ENCODE measurements at places on chromosomes 12 and 14. TPM values are rescaled to one million over a fixed set of nuclear protein-coding genes. Genes with fewer than 3 reads are reported as not detected.

EPYC gene
- total RNA-seq, result not detected

GLIPR1L2 gene
- 0.44 TPM for total RNA-seq

GSKIP gene
- 21.7 TPM for total RNA-seq

ARF3 gene
- 166 TPM for total RNA-seq

HSPB8 gene
- total RNA-seq, result 3.5 TPM

GAS2L3 gene
- total RNA-seq, result 38.7 TPM

MIP gene
- 0.79 TPM for total RNA-seq

TSPAN19 gene
- 0.32 TPM for total RNA-seq

TROAP gene
- total RNA-seq, result 99.1 TPM

RIN3 gene
- total RNA-seq, result 22.2 TPM

AQP5 gene
- total RNA-seq, result not detected

AQP6 gene
- not detected for total RNA-seq

IFNG-AS1 gene
- not detected for total RNA-seq

IQSEC3 gene
- total RNA-seq, result not detected

BMP4 gene
- 145 TPM for total RNA-seq

KRT75 gene
- not detected for total RNA-seq

IL26 gene
- total RNA-seq, result not detected

MANSC4 gene
- total RNA-seq, result not detected

COCH gene
- total RNA-seq, result 6.7 TPM

FAM90A1 gene
- total RNA-seq, result 0.64 TPM

CLEC4D gene
- not detected for total RNA-seq

CCDC177 gene
- total RNA-seq, result not detected

ACRBP gene
- total RNA-seq, result 1.0 TPM

EMP1 gene
- total RNA-seq, result 110 TPM

OVCH1 gene
- total RNA-seq, result not detected

DBX2 gene
- total RNA-seq, result not detected

PABPN1 gene
- total RNA-seq, result 184 TPM

KCNH3 gene
- total RNA-seq, result 35.3 TPM

SERPINA12 gene
- total RNA-seq, result not detected

TSHR gene
- not detected for total RNA-seq

CEP290 gene
- 13.6 TPM for total RNA-seq

IL31 gene
- not detected for total RNA-seq

ASPG gene
- not detected for total RNA-seq

SDSL gene
- 19.1 TPM for total RNA-seq

NTN4 gene
- 4.3 TPM for total RNA-seq

GPRC5A gene
- 305 TPM for total RNA-seq

KLRC1 gene
- total RNA-seq, result not detected

NEUROD4 gene
- total RNA-seq, result not detected

CCDC38 gene
- 0.27 TPM for total RNA-seq

BATF gene
- 0.69 TPM for total RNA-seq

DIO3 gene
- 0.34 TPM for total RNA-seq

P3H3 gene
- 32.2 TPM for total RNA-seq

PLA2G1B gene
- total RNA-seq, result 2.0 TPM

HOXC6 gene
- total RNA-seq, result 3.1 TPM

SERPINA4 gene
- 0.17 TPM for total RNA-seq

GUCY2C gene
- not detected for total RNA-seq

FBXO21 gene
- total RNA-seq, result 45.5 TPM

SELPLG gene
- total RNA-seq, result 1.2 TPM

IRAK3 gene
- total RNA-seq, result 0.12 TPM

OR4E2 gene
- total RNA-seq, result not detected

UBR7 gene
- 23.9 TPM for total RNA-seq

ANG gene
- 5.8 TPM for total RNA-seq

All from HCT116 (cell line).